Stimulated activated CD4-positive, alpha-beta T cell treated with anti-CD3 and anti-CD28 coated beads, Interleukin-15, amount 100 ng/mL, for 1 hour (primary cell): ENCODE measurements at places on chromosomes 4 and X.

DNA sequence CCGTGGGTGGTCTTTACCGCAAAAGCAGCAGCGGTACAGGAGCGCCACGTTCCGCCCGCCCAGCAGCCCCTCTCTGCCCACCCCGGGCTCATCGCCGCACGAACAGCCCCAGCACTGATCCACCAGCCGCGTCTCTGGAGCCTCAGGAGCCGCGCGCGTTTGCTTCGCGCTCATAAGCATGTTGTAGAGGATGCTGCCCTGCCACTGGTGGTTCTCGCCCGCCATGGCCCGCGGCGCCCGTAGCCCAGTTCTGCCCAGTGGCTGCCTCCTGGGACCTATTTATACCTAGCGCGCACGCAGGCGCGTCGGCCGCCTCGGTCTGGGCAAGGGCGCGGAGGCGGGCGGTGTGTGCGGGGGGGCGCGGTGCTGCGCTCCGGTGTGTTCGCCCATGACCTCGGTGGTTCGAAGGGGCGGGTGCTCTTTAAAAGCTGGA lies at the start of gene NR0B1:
TSS of gene NR0B1 (minus strand) at position 252 of the 433 bp plus-strand sequence. CDS start at position 225, 27 bp downstream.
- DNase-seq, result no peak

DNA sequence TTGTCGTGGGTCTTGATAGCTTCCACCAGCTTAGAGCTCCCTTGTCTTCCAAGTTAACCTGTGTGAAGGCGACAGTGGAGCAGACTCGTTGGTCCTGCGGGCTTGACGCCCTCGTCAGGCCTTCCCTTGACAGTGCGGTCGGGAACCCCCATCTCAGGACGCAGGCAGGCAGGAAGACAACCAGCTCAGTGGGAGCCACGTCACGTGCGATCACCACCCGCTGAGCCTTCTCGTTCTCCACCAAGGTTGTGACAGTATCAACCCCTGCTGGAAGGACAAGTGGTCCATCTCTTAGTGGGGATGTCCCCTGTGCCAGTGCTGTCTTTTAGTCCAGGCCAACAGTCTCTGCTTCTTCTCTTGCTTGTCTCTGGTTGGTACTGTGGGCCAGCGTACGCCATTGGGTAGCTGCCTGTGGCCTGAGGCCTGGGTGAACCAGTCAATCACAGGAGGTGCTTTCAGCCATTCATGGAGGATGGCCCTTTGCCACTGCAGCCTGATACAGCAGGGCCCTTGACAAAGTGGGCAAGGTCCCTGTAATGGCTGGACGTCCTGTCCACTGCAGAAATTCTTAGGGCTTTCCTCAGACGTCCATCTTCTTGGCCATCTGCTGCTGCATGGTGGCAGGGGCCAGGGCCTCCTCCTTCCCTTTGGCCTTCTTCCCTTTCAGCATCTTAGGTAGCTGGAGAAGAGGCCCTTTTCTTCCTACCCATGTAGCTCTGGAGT lies 31.4 kb downstream of the RGS12 start:
- no peak for DNase-seq

DNA sequence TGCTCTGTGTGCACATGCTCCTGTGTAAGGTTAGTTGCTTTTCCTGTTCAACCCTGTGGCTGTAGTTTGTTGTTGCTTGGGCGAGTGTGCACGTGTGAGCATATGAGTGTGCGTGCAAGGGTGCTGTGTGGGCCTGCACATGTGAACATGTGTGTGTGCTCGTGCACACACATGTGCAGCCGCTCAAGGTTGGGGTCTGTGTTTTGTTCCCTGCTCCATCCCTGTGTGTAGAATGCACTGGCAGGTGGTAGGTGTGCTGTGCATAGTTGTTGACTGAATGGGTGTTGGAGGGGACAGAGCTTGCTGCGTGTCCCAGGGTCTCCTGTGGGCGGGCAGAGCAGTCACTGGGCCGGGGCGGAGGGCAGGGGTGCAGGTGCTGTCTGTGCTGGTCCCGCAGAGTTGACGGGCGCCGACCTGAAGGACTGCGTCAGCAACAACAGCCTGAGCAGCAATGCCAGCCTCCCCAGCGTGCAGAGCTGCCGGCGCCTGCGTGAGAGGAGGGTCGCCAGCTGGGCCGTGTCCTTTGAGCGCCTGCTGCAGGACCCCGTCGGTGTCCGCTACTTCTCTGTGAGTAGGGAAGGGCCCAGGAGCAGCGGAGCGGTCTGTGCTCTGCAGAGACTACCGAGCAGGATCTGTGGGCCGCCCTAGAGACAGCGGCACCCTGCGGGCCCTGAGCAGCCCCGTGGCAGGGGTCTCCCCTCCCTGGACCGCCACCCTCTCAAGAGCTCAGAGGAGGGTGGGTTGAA lies 27.9 kb upstream of the HGFAC start:
- no peak for DNase-seq

DNA sequence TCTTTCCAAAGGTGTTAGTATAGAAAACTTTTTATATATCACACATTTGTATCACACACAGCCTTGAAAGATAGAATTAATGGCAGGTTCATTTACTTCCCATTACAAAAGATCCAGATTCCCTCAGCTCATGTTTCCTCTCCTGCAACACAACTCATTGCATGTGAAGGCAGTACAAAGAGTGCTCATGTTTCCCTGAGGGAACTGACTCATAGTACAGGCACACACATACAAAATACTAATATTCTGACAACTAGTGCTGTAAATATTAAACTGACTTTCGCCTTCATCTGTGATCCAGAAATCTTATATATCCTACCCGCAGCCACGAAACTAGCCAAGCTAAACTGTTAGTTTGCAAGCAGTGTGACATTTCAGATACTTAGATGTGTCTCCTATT lies 819.8 kb upstream of the PCDH7 start:
- no peak for DNase-seq

DNA sequence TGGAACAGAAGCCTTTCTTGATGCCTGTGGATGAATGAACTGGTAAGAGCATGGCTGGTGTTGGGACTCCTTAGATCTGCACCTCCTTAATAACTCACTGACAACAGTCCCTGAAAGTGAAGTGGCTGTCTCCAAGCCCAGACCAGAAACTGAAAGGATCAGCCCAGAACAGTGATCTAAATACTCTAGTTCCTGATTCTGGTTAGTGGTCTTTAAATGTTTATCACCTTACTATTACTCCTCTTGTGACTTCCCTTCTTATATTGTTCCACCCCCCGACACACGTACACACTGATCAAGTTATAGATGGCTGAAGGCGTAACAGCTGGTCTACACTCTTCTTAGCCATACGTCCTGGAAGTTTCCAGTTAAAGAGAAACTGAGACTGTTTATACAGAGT lies 33.8 kb upstream of the ARMCX2 start:
- no peak for DNase-seq

GRCh38 chrX:15497865-15498264 lies 2.7 kb upstream of the BMX start:
- DNase-seq, result no peak

DNA sequence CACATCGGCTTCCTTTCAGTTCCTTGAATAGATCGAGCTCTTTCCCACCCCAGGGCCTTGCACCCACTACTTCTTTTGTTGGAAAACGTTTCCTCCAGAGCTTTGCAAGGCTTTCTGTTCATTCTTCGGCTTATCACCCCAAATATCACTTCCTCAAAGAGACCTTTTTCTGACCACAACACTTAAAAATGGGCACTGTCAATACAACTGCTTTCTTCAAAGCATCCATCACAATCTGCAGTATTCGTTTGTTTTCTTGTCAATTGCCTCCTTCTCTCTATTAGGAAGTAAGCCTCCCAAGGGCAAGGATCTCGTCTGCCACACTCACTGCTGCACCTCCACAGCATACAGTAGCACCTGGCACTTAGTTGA lies 17.7 kb upstream of the CENPU start:
- no peak for DNase-seq

- DNase-seq, result no peak
Observed at GRCh38 chr4:43274376-43274775, 381.9 kb downstream of the GRXCR1 start.

DNA sequence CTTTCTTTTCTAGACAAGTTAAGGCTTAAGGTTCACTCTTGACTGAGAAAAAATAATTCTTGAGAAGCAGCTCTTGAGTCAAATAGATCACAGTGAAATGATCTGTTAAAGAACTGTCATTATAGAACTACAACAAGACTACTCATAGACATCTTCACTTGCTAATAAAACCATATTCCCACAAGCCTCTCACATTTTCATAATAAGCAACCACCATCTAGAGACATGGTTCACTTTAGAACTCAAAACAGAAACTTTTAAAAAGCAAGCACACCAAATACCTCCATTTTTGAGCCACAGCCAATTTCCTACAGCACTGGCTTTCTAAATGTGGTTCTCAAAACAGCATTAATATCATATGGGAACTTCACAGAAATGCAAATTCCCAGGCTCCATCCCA lies 309.5 kb downstream of the TMA16 start:
- DNase-seq, result no peak

- no peak for DNase-seq
Observed at GRCh38 chr4:7279902-7280301, 87.6 kb downstream of the SORCS2 start.

GRCh38 chr4:137968956-137969678 lies 273.0 kb downstream of the SLC7A11 start:
- DNase-seq, result no peak

GRCh38 chrX:149037281-149037870 lies 467.7 kb downstream of the IDS start:
- DNase-seq, result no peak

- DNase-seq, result no peak
Observed at GRCh38 chrX:6693051-6693450, 158.1 kb upstream of the VCX3A start.

GRCh38 chr4:65868096-65868824 lies 198.0 kb upstream of the EPHA5 start:
- no peak for DNase-seq

GRCh38 chrX:106731590-106731989 lies 5.1 kb downstream of the RNF128 start:
- no peak for DNase-seq

DNA sequence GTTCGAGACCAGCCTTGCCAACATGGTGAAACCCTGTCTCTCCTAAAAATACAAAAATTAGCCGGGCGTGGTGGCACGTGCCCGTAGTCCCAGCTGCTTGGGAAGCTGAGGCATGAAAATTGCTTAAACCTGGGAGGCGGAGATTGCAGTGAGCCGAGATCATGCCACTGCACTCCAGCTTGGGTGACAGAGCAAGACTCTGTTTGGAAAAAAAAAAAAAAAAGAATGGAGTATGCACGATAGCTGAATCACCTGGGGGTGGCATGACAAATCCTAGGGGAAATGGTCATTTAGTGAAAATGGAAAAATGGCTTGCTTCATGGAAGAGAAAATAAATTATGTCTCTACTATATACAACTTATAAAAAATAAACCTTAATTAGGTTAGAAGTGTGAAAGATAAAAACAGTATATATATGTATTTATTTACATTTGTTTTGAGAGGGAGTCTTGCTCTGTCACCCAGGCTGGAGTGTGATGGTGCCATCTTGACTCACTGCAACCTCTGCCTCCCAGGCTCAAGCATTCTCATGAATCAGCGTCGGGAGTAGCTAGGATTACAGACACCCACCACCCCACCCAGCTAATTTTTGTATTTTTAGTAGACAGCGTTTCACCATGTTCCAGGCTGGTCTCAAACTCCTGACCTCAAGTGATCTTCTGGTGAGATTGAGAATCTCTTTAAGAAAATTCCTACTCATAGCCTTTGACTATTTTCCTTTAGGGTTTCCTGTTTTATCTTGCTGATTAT lies 19.3 kb upstream of the ING2 start:
- no peak for DNase-seq

DNA sequence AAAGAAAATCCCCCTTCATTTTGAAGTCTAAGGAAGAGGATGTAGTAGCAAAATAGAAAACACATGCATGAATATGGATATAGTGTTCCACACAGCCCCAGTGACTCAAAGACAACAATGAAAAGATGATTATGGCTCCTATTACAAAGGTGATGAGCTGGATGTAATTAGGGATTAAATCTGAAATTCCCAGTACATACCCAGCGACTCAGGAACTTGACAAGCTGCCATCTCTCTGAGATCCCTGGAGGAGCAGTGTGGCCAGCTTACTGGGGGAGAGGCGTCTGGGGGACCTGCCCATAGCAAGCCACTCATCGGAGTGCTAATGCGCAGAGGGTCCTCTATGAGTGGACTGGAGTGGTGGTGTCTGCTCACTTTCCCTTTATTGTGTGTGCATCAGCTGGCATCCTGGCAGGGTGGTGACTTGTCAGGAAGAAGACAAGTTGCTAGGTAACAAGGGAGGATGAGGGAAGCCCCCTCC lies 42.7 kb upstream of the MGST2 start:
- DNase-seq, result no peak

DNA sequence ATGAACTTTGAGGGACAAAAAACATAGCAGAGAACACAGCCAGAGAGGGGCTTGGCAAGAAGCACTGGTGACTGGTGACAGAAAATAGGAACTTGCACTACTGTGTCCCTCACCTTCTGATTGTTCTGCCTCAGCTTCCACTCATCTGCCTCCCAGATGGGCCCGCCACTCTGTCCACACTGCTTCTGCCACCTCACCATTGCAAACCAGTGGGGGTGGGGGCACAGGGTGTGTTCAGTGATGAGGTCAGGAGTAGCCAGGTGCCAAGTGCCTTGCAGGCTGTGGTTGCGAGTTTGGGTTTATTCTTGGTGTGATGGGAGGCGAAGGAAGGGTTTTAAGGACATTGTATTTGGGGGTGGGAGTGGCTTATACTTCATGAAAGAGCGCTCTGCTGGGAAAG lies 9.1 kb upstream of the UBA1 start:
- no peak for DNase-seq

- no peak for DNase-seq
Observed at GRCh38 chr4:135065366-135065765, 863.8 kb upstream of the PABPC4L start.

- DNase-seq, result no peak
Observed at GRCh38 chrX:149131774-149132173, 373.3 kb downstream of the IDS start.

DNA sequence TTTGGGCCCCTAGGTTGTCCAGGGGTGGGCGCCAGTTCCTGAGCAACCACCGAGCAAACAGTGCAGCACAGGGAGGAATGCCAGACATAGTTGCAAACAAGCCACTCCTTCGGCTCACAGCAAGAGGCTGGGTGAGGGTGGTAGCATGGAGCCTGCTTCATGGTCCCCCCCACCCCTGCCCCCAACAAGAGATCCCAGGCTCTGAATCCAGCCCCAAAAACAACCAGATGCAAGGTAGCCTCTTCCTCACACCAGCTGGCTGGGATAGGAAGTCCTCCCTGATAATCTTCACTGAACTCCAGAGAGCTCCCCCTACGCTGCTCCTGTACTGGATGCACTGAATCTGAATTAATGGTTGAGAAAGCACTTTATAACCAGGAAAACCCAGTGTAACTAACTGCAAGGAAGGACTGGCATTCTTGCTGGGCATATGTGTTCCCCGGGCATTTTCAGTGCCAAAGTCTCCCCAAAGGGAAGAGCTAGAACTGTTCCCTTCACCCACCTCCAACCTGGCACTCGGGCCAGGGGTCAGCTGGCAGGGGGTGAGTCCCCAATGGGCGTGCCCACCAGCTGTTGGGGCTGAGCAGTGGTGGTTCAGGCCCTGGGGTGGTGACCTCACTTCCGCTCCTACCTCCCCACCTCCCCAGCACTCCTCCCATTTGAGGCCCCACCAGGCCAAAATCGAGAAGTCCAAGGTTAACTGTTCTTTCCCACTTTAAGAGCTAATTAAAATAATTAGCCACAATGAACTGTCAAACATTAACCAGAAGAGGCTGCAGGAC lies 1.5 kb downstream of the ELF4 start:
- DNase-seq, result no peak
